ENCODE measurements at places on chromosomes 1 and 21. TPM values are rescaled to one million over a fixed set of nuclear protein-coding genes. Genes with fewer than 3 reads are reported as not detected.

The OR14C36 gene
- not detected for total RNA-seq

The POU3F1 gene
- 0.14 TPM for total RNA-seq

The ANGPTL1 gene
- not detected for total RNA-seq

The HSPG2 gene
- 51.2 TPM for total RNA-seq

The TMIGD3 gene
- not detected for total RNA-seq

The ZNF670 gene
- 7.1 TPM for total RNA-seq

The SRSF11 gene
- total RNA-seq, result 209 TPM

The SLFNL1 gene
- total RNA-seq, result 0.28 TPM

The EPHA10 gene
- total RNA-seq, result 0.74 TPM

The SZRD1 gene
- 114 TPM for total RNA-seq

The LY9 gene
- not detected for total RNA-seq

The RNPC3 gene
- 18.7 TPM for total RNA-seq

The SERTAD4 gene
- not detected for total RNA-seq

The ORC1 gene
- total RNA-seq, result 2.7 TPM

The UTS2 gene
- total RNA-seq, result not detected

The SLAMF1 gene
- not detected for total RNA-seq

The SPATA46 gene
- total RNA-seq, result not detected

The VWA5B1 gene
- not detected for total RNA-seq

The ALG14 gene
- total RNA-seq, result 13.0 TPM

The COL8A2 gene
- not detected for total RNA-seq

The C8B gene
- not detected for total RNA-seq

The SDC3 gene
- total RNA-seq, result 21.7 TPM

The RGS2 gene
- 31.5 TPM for total RNA-seq

The TMEM82 gene
- total RNA-seq, result not detected

The CYYR1 gene
- not detected for total RNA-seq

The SLAMF7 gene
- 8.6 TPM for total RNA-seq

The GUCA2A gene
- total RNA-seq, result not detected

The ADGRL2 gene
- 3.4 TPM for total RNA-seq
